ENCODE measurements at places on chromosomes 6 and 20.

DNA sequence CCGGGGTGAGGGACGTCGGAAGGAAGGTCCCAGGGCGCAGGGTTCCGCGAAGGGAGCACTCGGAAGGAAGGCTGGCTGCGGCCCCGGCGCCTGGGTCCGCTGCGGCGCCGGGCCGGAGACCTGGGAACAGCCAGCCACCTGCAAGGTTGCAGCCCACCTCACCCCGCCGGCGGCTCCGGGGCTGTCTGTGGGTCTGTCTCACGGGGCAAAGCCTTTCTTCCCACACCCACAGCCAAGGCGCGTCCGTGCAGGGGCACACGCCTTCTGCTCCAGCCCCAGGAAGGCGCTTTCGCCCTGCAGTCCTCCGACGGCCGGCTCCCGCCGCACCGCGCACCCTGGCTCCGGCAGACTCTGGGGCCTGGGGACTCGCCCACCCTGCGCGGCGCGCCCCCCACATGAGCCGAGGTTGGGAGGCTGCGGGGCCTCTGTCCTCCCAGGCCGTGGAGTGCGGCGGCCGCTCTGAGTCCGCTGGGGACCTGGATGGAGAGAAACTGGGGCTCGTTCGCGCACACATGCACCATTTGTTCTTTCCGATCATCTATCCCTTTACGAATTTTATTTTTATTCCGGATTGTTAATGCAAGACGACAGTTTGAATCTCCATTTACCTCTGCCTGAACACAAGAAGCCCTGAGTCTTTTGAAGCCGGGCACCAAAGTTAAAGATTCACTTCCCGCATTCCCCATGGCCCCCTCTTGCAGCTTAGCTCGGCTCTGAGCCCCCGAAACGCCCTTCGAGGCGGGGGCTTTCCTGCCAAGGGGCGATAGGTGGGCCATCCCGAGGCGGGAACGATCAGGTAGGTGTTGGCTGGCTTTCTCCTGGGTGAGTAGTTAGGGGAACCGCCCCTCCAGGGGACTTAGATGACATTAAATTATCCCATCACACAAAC lies 4.5 kb upstream of the FOXC1 start:
- DNase-seq, result no peak

GRCh38 chr6:143232849-143233248 lies 172.2 kb downstream of the AIG1 start:
- DNase-seq, result peak; percentile 52

GRCh38 chr6:100664274-100665040 lies 199.7 kb upstream of the SIM1 start:
- DNase-seq, result no peak

- no peak for DNase-seq
Observed at GRCh38 chr6:71822625-71823024, 63.7 kb upstream of the RIMS1 start.

- no peak for DNase-seq
Observed at GRCh38 chr20:51319522-51319921, 223.0 kb downstream of the NFATC2 start.

- no peak for DNase-seq
Observed at GRCh38 chr6:33634161-33634727, 13.1 kb downstream of the ITPR3 start.

GRCh38 chr6:115750946-115751345 lies 309.7 kb downstream of the FRK start:
- no peak for DNase-seq

- DNase-seq, result peak; percentile 29
Observed at GRCh38 chr6:85419046-85419759, 30.7 kb upstream of the NT5E start.

- no peak for DNase-seq
Observed at GRCh38 chr6:123777563-123777962, 26.1 kb upstream of the NKAIN2 start.

DNA sequence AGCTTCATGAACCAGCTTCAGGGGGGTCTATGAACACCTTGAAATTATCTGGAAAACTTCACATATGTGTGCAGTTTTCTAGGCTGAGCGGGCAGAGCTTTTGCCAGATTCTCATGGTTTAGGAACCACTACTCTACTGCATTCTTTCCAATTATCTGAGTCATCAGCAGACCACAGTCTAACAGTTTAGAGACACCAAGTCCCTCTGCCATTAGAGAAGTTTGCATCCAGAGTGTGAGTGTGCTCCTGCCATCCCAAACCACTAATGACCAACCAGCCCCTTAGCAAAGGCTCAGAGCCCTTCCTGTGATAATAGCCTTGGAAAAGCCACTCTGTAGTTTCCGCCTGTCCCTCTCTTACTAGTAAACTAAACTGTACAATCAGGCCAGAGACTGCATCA lies 96.8 kb downstream of the PHACTR1 start:
- DNase-seq, result no peak

DNA sequence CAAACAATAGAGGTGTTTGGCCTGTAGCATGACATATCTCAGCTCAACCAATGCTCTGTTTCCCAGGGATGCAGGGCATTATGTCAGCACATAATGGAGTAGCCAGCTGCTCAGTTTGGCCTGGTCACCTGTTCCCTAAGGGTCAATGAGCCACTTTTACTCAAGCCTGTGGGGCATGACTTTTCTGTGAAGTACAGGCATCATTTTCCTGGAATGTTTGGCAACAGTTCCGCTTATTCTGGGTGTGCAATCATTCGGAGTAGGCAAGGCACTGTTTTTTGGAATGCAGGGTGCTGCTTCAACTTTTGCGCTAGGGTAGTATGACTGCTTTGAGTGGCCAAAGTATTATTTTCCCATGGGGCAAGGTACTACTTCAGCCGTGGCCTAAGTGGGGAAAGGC lies 665.4 kb downstream of the EPHA7 start:
- DNase-seq, result no peak

DNA sequence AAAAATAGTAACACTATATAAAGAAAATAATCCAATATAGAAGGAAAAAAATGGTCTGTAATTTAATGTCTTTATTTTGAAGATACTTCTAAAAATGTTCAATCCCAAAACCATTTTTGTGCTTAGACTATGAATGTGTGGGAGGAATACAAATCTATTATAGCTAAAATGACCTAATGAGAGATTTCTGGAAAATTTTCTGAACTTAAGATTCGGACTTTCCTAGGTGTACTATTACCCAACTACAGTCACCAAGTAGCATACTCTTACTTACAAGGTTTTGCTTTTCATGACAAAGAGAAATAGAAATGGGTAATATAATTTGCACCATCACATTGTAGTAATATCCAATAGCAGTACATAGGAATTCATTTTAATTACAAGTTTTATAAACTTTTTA lies 29.9 kb downstream of the MAP3K7 start:
- no peak for DNase-seq

GRCh38 chr6:120363429-120363828 lies 970.9 kb downstream of the TBC1D32 start:
- DNase-seq, result no peak

GRCh38 chr20:9204979-9205378 lies 136.1 kb downstream of the PLCB4 start:
- no peak for DNase-seq

GRCh38 chr20:17419479-17420041 lies 111.6 kb downstream of the BFSP1 start:
- DNase-seq, result no peak

GRCh38 chr6:35895560-35895959 lies 25.3 kb downstream of the SRPK1 start:
- no peak for DNase-seq

DNA sequence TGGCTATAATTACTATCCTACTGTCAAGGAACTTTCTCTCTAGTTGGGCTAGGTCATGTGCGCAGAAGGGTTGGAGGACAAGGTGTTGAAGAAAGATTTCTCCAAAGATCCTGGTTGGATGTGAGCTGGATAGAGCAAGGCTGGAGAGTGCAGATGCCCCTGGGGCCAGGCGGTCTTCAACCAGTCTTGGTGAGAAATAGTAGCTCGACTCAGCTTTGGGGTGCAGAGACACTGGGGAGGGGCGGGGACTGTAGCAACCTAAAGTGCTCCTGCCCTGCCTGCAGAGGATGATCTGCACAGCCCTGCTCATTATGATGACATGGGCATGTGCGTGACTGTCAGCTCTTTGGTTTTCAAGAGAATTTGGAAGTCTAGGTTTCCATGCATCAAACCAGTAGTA lies 35.9 kb downstream of the PHACTR3 start:
- no peak for DNase-seq

DNA sequence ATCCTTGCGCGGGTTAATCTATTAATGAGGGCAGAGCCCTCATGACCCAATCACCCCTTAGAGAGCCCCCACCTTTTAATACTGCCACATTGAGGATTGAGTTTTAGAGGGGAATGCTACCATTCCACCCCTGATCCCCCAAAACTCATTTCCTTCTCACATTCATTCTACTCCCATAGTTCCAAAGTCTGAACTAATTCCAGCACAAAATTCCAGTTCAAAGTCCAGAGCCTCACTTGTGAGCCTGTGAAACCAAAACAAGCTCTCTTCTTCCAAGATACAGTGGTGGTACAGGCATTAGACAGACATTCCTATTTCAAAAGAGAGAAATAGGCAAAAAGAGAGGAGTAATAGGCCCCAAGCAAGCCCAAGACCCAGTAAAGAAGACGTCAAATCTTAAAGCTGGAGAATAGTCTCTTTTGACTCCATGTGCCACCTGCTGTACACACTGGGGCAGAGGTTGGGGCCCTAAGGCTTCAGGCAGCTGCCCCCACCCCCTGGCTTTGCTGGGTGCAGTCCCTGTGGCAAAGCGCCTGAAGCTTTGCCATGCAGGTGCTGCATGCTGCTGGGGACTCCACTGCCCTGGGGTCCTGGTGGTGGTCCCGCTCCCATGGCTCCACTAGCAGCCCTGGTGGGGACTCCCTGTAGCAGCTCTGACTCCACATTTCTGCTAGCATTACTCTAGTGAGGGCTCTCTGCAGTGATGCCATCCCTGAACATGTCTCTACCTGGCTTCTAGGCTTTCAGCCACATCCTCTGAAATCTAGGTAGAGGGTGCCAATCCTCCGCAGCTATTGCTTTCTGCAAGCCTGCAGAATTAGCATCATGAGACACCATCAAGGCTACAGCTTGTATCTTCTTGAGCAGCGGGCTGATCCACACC lies 41.3 kb downstream of the RSPH3 start:
- no peak for DNase-seq

- no peak for DNase-seq
Observed at GRCh38 chr6:90264561-90264960, 32.1 kb downstream of the BACH2 start.

GRCh38 chr6:94089941-94090340 lies 670.6 kb upstream of the EPHA7 start:
- DNase-seq, result no peak

DNA sequence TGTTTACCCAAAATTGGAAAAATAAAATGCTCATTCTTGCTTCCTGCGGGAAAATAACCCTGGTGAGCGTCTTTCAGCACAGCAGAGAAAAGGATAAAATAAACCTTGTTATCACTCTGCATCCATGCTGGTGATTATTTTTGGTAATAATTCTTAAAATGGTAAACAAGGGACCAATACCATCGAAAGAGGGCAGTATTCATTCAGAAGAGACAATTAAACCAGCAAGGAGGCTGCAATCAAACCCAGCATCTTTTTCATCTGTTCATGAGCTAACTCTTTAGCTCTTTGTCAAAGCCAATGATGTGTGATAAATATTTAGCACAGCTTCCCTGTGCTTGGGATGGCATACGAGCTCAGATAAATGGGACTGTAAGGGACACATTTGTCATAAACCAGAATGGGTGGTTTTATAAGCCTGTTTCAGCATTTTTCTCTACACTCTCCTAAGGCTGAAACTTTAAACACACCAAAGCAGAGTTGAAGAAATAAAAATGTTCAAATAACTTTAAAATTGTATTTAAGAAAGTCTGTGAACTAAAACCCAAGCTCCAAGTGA lies 34.4 kb downstream of the CDH26 start:
- no peak for DNase-seq

- DNase-seq, result no peak
Observed at GRCh38 chr6:56663344-56663743, 20.7 kb upstream of the DST start.

DNA sequence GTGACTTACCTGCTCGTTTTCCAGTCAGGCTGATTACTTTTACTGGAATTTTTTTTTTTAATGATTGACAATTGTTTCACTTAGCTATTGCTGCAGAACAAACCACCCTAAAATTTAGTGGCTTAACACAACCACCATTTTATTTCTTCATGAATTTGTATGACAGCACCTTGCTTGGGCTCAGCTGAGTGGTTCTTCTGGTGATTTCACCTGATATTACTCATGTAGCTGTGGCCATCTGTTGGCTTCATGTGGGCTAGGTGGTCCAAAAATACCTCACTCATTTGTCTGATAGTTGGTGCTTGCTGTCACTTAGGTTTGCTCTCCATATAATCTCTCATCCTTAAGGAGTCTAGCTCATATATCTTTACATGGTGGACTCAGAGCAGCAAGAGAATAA lies 5.3 kb downstream of the ISM1 start:
- no peak for DNase-seq

- peak; percentile 34 for DNase-seq
Observed at GRCh38 chr6:163405412-163406309, 8.9 kb upstream of the QKI start.

GRCh38 chr6:100877851-100878250 lies 3.3 kb downstream of the ASCC3 start:
- no peak for DNase-seq

DNA sequence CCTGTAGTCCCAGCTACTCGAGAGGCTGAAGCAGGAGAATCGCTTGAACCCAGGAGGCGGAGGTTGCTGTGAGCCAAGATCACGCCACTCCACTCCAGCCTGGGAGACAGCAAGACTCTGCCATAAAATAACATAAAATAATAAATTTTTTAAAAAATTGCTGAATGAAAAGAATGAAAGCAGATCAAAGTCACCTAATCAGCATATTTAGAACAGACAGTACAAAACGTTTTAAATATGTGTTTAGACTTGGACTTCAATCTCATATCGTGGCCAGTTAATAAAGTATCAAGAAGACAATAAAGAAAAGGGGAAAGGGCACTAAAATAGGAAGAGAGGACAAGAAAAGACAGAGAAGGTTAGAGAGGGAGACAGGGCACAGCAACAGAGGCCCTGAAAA lies 74.6 kb downstream of the EPM2A start:
- DNase-seq, result no peak

DNA sequence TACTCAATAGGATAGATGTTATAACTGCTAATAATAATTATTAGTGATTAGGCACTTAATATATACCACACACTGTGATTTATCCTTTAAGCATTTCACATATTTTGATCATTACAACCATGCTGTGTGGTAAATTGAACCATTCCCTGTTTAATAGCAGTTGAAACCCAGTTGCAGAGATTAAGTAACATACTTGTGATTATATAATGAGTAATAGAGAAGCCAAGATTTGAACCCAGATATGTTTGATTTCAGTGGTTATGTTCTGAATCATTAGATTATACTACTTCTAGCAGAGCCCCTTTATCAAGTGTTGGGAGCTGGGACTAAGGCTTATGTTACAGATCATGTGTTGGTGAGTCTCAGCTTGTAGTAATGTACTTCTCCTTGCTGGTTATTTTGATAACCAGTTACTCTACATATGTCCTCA lies 44.1 kb downstream of the STK4 start:
- DNase-seq, result no peak

GRCh38 chr6:87913974-87914373 lies 133.7 kb upstream of the SPACA1 start:
- DNase-seq, result no peak

- DNase-seq, result no peak
Observed at GRCh38 chr6:147930745-147931144, 411.9 kb upstream of the SASH1 start.
